NCI-H1092 (cell line): ENCODE measurements at places on chromosomes 7 and 10.

DNA sequence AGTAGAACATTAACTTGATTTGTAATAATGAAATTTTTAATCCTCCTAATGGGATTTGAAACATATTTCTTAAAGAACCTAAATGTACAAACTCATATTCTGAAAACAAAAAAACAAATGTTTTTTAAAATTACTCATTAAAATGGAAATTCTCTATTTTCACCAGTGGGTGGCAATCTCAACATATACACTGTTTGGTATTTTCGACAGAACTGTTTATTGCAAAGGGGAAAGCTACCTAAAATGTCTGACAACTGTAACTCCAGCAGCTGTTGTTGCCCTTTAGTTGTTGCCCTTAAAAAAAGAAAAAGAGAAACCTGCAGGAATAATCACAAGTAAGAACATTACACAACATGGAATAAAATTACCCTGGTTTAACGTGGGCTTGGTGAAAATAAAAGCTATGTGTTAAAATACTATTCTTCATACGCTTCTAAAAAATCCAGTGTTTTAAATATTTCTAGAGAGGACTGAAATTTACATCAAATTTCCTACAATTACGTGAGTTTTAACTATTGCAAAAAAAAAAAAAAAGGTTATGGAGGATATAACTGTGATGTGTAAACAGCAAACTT, 54.5 kb downstream of the COL1A2 start:
- peak; percentile 44 for DNase-seq

DNA sequence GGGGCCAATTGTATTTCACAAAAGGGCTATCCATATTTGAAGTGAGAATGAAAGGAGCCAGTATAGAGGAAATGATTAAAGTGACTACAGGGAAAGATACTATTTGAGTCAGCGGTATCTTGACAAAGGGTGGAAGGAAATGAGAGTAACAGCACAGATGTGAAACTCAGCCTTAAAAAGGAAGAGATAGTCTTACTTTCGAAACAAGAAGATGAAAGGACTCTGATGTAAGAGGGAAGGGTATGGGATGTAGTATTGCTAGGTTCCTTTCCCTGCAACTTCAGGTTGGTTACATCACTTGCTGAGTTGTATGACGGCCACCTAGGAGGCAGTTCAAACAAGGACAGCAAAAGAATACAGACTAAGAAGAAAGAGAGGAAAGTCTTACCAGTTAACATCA, 13.7 kb downstream of the CISD1 start:
- DNase-seq: no peak

GRCh38 chr10:124913167-124913566, 28.8 kb upstream of the ZRANB1 start:
- no peak for DNase-seq

- no peak for DNase-seq
These were observed 708.7 kb downstream of the SUGCT start for GRCh38 chr7:40843338-40843985.
